ENCODE measurements at places on chromosomes 11 and 22.

DNA sequence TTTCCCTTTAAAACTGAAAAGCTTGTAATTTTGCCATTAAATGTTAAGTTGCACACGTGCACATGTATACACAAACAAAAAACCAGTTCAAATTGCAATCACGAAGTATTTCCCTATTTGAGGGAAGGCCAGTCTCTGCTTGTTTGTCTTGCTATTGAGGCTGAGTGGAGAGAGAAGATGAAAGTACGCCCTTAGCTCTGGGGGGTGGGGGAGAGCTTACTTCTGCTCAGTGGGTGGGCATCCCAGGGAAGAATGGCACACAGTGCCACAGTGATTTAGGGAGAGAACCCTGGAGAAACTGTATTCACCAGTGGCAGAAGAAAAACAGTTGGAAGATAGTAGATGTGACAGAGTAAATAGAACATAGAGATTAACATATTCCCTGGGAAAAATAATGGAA lies 8.7 kb downstream of the YAP1 start:
- DNase-seq: no peak

GRCh38 chr11:70054004-70054403 lies 24.1 kb upstream of the ANO1 start:
- DNase-seq: no peak

- DNase-seq: no peak
Measured at GRCh38 chr11:126378763-126379162, 23.3 kb downstream of the ST3GAL4 start.

DNA sequence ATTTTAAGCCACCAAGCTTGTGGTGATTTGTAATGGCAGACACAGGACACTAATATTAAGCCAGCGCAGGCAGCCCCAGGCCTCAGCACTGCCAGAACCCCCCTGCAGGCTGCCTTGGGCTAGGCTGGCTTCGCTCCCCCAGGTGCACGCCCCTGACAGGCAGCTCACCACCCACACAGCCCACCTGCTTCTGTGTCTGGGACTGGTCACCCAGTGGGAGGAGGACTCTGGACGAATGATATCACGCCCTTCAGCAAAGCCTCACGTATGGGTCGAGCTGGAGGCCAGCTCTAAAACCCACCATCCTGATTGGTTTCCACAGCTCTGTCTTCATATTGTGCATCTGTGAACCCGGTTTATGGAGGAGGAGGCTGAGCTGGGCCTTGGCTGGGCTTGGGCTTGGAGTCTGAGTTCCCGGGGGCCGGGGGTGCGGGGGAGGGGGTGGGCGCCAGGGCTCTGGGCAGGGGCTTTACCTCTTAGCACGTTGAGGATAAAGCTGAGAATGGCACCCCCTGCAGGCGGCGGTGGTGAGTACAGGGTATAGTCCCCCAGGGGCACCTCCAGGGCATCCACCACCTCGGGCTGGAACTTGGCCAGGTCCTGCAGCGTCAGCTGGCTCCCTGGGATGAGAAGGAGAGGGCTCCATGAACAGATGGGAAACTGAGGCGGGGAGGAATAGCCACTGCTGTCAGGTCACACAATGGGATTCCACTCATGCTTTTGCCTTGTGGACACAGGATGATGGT lies 13.8 kb downstream of the GGT5 start:
- DNase-seq: peak; percentile 49

DNA sequence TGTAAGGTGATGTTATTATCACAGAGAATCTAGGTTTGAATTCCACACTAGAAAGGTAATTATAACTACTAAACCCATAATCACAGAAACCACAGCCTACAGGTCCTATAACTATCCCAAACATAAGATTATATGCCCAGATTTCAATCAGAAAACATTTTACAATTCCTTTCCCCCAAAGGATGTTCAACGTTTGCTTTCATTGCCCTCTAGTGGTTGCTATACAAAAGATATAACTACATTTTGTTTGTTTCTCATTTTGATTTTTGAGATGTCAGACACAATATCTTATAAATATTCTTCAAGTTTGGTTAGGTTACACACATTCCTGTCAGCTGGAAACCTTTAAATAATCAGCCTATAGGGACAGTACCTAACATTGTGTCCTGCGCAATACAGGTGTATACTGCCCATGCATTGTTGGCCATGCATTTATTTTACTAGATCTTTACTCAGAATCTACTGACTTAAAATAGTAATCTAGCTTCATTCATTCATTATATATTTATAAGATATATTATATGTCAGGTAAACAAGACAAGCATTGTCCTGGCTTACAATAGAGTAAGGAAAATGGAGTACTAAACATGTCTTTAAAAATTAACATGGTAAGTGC lies 530.5 kb upstream of the CCDC90B start:
- DNase-seq: no peak

DNA sequence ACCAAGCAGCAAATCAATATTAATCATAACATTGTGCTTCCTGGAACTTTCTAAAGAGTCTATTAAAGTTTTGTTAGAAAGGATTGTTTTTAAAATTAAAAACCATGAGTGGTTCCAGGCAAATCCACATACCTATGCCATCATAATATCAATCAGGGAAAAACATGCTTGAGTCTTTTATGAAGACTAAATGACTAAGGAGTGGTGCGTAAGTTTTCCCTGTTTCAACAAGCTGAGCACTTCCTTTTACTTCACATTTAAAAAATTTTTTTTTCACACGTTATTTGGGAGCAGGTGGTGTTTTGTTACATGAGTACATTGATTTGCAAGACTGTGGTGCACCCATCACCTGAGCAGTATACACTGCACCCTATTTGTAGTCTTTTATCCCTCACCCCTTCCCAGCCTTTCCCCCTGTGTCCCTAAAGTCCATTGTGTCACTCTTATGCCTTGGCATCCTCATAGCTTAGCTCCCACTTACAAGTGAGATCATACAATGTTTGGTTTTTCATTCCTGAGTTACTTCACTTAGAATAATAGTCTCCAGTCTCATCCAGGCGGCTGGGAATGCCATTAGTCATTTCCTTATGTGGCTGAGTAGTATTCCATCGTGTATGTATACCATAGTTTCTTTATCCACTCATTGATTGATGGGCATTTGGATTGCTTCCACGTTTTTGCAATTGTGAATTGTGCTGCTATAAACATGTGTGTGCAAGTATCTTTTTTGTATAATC lies 1190.3 kb upstream of the RAG2 start:
- no peak for DNase-seq

DNA sequence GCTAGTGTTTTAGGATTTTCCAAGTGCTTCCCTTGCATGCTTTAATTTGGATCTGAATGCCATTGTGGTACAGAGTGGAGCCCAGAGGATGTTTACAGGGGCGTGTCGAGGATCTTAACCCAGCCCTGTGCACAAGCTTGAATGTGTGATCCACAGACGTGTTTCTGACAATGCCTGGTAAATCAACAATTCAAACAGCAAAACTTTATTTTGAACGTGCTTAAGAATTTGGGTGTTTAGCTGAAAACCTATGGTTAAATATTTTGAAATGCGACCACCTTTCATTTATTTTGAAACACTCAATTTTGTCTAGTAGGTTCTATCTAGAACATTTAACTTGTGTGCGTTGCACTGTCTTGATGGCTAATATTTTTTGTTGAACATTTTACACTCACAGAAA lies 1.8 kb downstream of the TUBA8 start:
- DNase-seq: no peak

DNA sequence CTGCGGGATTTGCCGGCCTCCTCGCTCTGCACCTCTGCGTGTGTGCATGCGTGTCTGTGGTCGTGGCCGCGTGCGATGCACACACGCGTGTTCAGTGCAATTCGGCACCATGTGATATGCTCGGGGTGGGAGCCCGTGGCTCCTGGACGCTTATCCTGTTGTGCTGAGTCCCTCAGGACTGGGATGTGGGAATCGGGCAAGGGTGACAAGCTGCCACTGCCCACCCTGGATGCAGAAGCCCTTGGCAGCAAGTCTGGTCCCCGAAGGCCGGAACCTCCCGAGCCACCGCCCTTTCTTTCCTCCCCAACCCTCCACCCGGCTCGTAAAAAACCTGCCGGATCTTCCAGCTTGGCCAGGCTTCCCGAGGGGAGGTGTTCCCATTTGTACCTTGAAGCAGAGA lies 128.2 kb downstream of the PHF21B start:
- no peak for DNase-seq

DNA sequence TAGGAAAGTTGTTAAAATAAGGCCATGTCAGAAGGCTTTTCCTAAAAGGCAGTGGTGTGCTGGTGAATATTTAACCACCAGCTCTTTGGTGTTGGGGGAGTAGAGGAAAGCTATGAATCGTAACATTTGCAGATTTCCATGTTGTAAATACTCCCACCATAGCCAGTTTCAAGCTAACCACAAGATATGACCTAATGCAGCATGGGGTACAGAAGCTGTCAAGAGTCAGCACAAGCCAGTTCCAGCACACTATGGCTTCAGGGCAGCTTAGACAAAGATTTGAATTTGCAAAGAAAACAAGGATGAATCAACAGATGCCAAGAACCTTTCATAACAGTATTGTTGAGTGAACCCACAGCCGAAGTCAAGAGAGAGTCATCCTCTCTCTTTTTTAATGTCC lies 40.0 kb downstream of the COMMD9 start:
- DNase-seq: no peak

DNA sequence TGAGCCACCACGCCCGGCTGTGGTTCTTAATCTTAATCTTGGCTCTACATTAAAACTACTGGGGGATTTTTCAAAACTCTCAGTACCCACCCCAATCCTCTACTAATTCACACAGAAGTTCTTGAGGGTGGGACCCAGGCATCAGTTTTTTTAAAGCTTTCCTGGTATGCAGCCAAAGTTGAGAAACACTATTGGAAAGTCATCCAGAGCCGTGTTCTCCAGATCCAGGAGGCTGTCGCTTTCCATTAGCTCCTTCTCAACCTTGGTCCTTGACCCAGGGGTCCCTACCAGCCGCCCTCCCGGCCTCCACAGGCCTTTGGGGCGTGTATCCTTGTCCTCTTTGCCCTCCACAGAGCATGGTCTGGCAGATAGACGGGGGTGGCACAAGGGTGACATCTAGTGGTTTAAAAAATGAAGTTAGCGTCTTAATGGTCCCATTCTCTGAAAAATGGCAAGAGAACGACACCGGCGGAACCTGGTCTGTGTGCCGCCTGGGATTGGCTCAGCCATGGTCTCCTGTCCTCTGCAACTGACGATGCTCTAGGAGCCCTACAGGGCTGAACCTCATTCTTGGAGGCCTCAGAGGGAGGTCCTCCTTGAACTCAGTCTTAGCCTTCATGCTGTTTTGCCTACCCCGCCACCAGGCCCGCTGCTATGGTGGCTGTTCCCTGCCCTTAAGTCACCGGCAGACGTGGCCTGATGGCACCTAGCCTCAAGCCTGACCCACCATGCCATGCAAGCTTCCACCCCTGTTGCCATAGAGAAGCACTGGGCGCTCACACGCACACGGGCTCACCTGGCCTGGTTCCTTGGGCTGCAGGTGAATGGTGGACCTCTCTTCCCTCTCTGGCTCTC lies 152.0 kb upstream of the SYN3 start:
- no peak for DNase-seq

DNA sequence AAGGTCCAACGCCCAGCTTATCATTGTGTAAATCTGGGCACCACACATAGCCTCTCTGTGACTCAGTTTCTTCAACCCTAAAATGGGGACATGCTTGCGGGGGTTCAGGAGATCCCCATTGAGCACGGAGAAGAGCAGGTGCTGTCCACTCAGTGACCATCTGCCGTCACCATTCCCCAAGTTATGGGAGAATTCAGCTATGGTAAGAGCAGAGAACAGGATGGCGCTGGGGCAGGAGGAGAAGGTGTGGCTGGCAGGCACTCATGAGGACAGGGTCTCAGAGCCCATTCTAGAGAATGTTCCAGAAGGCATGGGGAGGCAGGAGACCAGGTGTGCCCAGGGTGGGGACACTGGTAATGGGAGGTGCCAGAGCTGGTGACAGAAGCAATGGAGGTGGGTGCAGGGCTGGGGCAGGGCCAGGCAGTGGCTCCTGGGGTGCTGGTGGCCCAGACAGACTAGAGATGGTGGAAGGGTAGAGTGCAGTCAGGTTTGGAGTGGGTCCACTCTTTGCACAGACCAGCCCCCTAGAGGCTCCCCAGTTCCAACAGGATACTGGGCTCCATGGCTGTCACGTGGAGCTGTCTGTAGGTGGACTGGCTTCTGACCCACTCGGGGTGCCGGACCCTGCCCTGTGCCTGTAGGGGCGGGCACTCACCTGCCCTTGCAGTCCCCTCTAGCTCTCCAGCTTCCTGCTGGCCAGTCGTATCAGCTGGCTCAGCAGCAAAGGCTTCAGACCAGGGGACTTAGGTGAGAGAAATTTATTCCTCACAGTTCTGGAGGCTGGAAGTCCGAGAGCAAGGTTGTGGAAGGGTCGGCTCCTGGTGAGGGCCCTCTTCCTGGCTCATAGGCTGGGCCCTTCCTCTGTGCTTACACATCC lies 84.7 kb downstream of the CDKN1C start:
- no peak for DNase-seq

DNA sequence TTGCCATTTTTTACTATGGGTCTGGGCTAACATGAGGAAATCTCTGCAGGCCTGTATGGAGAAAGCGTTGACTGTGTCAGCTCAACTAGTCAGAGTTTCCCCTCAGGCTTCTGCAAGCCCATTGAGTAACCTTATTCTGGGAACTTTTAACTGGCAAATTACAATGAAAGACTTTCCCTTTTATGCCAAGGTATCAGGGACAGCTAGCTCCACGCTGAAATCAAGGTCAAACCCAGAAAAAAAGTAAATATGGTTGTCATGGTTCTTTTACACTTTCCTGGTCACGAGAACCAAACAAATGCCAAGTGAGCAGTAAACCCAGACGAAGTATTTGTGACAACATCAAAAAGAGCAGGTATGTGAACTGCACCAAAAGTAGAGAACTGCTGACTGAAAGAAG lies 13.8 kb downstream of the OSBP start:
- DNase-seq: no peak

DNA sequence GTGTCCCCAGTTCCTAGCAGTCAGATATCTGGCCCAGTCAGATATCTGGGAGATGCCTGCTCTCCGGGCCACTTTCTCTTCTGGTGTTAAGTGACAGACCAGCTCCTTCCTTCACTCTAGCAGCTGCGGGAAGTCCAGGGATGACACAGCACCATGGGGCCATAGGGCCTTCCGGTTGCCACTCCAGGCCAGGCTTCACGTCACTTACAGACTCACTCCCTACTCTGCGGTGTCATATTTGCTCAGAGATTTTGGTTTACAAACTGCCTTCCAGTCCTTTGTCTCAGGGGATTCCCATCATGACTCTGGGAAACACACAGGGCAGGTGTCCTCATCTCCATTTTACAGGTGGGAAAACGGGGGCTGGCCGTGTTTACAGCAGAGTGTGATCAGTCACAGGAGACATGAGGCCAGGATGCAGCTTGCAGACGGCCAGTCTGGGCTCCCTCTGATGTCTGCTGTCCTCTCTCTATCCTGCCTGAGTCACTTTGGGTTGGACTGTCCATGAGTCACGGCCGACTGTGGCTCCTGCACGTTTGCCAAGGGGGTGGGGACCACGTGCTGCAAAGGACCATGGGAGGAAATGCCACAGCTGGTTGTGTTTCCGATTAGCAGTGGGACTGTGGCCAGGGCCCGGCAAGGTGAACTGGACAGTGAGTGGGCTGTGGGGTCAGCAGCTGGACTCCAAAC lies 8.2 kb upstream of the TBC1D22A start:
- DNase-seq: peak; percentile 57

GRCh38 chr11:72799441-72799840 lies 5.6 kb upstream of the STARD10 start:
- DNase-seq: no peak

- no peak for DNase-seq
Measured at GRCh38 chr11:122509091-122509490, 146.4 kb upstream of the UBASH3B start.
